Thoracic aorta (tissue), 2 donors: ENCODE measurements at places on chromosomes 3 and 15.

DNA sequence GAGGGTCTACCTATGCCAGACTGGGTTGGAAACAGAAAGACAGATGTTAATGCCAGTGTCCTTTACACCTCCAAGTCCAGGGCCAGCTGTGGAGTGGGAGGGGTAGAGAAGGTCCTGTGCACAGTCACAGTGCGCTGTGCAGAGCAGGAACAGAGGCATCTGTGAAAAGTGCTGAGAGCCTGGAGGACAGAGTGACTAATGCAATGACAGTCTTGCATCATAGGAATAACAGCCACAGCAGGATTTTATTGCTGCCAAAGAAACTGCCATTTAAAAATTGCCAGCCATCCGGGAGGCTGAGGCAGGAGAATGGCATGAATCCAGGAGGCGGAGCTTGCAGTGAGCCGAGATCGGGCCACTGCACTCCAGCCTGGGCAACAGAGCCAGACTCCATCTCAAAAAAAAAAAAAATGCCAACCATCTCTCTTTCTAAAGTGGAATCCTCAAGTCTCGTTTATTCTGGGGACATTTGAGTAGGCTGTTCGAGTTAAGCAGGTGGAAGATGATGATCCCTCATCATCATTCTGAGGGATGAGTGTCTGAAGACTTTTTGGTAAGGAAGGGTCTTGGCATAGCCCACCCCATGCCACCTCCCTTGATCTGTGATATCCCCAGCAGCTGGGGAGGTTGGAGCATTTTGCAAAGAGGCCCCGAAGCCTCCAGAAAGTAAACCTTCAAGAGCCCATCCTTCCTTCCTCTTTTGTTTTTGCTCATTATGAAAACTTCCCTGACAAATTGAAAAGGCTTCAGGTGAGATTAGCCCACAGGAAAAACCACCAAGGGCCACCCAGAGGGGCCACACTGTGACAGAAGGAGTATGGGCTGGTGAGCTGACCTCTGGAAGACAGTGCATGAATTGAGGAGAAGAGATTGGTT is 7.7 kb downstream of the CCR2 start:
- no peak overlapping the region for H3K27ac ChIP-seq
- no peak for DNase-seq
- H3K27me3 ChIP-seq = no peaks in the 10 kb centered on the region
- H3K4me1 ChIP-seq = no peaks in the 10 kb centered on the region
- no peak overlapping the region for H3K4me3 ChIP-seq

DNA sequence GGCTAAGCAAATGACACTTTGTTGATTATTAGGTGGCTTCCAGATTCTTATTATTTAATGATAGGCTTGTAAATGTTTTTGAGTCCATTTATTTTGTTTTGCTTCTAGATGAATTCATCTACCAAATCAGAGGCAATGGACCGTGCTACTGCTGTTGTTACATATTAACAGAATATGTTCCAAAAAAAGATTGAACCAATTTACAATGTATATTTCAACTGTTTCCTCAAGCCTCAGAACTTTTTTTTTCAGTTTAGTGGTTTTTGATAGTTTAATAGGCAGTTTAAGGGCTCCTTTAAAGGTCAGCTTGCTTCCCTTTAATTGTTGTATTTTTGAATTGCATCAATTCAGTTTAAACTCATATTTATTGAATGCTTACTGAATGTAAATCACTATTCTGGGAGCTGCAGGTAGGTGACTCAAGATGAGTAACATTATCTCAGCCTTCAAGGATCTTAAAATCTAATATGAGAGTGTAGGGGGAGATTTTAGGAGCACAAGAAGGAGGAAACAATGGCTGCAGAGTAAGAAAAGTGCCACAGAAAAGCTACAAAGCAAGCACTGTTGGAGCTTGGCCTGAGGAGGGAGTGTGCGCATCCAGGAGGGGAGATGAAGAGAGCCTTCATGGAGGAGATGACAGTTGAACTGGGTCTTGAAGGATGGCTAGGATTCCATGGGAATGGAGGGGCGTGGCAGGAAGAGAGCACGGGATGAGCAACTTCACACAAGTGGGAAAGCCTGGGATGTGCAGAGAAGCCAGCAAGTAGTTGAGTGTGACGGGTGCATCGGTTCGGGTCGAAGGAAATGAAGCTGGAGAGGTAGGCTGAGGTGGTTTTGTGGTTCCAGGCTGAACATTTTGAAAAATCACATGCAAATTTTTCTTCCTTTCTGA is 14.7 kb downstream of the MAP2K1 start:
- no peak for DNase-seq
- peaks cover 5% of the 10 kb centered on the region for H3K36me3 ChIP-seq
- H3K4me1 ChIP-seq = peaks cover 38% of the 10 kb centered on the region
- H3K4me3 ChIP-seq = no peak overlapping the region
- H3K27ac ChIP-seq = no peak overlapping the region
- H3K27me3 ChIP-seq = no peaks in the 10 kb centered on the region

- no peaks in the 10 kb centered on the region for H3K36me3 ChIP-seq
- H3K4me1 ChIP-seq = peaks cover 44% of the 10 kb centered on the region
- no peak overlapping the region for H3K4me3 ChIP-seq
- DNase-seq = no peak
- no peaks in the 10 kb centered on the region for H3K27me3 ChIP-seq
These were observed 67.7 kb downstream of the CCNL1 start for GRCh38 chr3:157092230-157092629.

DNA sequence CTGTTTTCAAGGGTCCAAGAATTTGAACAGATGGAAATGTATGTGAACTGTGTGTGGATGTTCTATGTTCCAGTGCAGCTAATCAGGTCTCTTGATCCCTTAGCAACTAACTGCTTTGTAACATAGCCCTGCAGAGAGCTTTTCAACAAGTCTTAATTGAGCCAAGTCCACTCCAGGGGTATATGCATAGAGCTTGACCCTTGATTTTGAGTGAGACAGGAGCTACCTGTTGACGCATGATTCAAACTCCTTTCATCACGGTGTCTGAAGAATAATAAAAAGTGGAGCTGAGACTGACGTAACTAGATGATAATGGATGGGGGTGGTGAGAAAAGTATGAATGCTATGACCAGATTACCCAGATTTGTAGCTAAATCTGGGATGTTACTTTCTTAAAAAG is 93.3 kb upstream of the CCDC54 start:
- H3K4me3 ChIP-seq = no peak overlapping the region
- no peak overlapping the region for H3K27ac ChIP-seq
- no peak for DNase-seq
- no peaks in the 10 kb centered on the region for H3K4me1 ChIP-seq
- no peaks in the 10 kb centered on the region for H3K27me3 ChIP-seq

DNA sequence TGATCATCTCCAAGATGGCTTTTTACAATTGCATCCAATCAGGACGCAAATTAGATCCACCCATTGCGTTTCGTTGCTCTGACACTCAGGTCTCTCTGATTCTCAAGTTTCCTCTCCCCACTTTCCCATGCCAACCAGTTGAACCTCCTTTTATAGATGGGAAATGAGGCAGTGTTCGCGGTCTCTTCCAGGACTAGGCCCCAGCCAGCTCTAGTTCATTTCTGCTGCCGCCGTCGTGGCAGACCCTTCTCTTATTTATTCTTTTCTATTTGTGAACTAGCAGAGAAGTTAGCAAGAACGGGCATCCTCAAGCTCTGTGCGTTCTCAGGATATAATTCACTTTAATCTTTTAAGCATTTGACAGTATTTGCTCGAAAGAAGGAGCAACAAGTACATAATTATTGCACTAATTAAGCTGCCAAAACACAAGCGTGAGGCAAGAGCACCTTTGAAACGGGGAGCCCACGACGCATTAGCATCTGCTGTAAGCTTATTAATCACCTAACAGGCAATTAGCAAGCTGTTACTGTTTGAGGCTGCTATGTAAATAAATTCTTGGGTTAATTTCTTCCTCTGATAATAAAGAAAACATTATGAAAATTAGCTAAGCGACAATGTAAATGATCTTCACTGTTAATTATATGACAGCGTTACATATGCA is 246.4 kb upstream of the TLE3 start:
- H3K4me1 ChIP-seq = no peaks in the 10 kb centered on the region
- H3K4me3 ChIP-seq = no peak overlapping the region
- H3K36me3 ChIP-seq = no peaks in the 10 kb centered on the region
- no peaks in the 10 kb centered on the region for H3K27me3 ChIP-seq
- no peak for DNase-seq
- H3K27ac ChIP-seq = no peak overlapping the region

DNA sequence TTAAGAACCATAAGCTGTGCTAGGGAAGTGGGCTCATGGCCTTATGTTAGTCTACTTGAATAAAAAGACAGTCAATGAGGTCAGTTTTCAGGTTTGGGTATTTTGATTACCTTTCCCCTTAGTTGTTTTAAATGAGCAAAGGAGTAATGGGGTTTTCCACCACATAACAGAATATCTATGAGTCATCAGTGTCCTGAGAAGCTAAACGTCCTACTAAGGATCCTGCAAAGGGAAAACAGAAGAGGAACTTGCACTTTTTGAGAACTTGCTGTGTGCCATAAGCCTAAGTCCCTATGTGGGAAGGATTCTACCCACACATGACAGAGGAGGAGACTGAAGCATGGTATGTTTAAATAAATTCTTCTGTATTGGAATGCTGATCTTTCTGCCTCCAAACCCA is 292.8 kb upstream of the TMC3 start:
- no peaks in the 10 kb centered on the region for H3K27me3 ChIP-seq
- H3K4me1 ChIP-seq = no peaks in the 10 kb centered on the region
- H3K27ac ChIP-seq = no peak overlapping the region
- no peaks in the 10 kb centered on the region for H3K36me3 ChIP-seq

DNA sequence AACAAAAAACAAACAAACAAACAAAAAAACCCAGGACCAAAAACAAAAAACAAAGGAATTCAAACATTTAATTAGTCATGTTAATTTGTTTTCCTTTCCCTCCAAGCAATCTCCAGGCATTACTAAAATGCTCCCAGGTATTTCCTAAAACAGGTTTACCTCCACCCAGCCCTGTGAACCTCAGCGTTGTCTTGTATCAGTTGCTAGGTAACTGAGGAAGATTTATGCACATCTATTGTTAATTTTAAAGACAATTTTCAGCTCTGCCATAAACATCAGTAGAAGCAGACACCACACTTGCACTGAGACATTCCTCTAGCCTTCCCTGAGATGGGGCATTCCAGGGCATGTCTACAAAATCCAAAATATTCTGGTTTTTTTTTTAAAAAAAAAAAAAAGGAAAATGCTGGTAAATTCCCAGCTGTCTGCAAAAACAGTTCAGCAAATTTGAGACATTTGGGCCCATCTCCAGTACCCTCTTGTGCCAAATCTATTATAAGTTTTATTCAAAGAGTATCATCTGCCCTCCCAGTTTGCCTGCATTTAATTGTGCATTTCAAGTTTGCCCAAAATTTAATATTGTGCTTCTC is 227.6 kb downstream of the ADAMTS9 start:
- no peak overlapping the region for H3K27ac ChIP-seq
- no peaks in the 10 kb centered on the region for H3K36me3 ChIP-seq
- no peaks in the 10 kb centered on the region for H3K27me3 ChIP-seq
- no peak for DNase-seq
- no peak overlapping the region for H3K4me3 ChIP-seq
- peaks cover 8% of the 10 kb centered on the region for H3K4me1 ChIP-seq

- no peaks in the 10 kb centered on the region for H3K36me3 ChIP-seq
- H3K4me1 ChIP-seq = peaks cover 24% of the 10 kb centered on the region
- no peak overlapping the region for H3K27ac ChIP-seq
- H3K27me3 ChIP-seq = no peaks in the 10 kb centered on the region
These were observed 722 bp downstream of the CACNA1D start for GRCh38 chr3:53495146-53495519.

DNA sequence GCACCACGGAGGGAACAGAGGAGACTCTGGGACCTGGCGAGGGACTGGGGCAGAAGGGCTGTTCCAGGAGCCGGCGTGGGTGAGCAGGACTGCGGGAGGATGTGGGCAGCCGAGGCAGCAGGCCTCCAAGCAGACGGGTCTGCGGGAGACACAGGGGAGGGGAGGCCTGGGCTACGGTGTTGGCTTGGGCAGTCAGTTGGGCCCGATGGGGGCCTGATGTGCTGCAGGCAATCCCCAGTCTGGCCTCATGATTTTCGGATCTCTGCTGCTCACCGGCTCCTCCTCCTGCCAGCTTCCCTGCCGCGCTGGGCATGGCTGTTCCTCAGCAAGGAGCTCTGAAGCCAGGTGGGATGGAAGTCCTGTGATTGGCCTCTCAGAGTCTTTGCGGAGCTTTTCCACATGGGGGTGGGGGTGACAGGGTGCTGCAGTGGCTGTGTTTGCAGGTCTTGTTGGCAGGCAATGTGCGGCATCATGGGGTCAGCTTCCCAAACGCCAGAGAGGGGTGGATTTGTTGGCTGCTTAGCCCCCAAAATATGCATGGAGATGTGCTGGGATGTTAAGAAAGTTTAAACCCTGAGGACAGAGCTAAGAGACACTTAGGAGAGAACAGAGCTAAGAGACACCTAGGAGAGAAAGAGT is 19.3 kb downstream of the MINAR1 start:
- no peak for DNase-seq
- no peaks in the 10 kb centered on the region for H3K36me3 ChIP-seq
- no peak overlapping the region for H3K27ac ChIP-seq

DNA sequence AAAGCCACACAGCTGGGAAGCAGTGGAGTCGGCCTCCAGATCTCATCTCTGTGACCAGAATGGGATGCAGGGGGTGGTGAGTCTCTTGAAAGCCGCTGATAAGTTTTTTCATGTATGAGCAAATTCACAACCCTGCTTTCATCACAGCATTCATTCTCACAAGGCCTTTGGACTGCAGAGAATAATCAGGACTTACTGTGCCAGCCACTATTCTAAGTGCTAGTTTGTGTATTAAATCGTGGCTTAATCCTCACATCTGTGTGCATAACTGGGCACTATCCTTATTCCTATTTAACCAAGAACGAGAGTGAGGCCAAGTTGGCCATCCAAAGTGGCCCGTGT is 64.2 kb upstream of the POLG start:
- no peak for DNase-seq
- H3K27me3 ChIP-seq = peaks cover 7% of the 10 kb centered on the region
- H3K27ac ChIP-seq = no peak overlapping the region
- peaks cover 13% of the 10 kb centered on the region for H3K4me1 ChIP-seq
- no peak overlapping the region for H3K4me3 ChIP-seq
- no peaks in the 10 kb centered on the region for H3K36me3 ChIP-seq

DNA sequence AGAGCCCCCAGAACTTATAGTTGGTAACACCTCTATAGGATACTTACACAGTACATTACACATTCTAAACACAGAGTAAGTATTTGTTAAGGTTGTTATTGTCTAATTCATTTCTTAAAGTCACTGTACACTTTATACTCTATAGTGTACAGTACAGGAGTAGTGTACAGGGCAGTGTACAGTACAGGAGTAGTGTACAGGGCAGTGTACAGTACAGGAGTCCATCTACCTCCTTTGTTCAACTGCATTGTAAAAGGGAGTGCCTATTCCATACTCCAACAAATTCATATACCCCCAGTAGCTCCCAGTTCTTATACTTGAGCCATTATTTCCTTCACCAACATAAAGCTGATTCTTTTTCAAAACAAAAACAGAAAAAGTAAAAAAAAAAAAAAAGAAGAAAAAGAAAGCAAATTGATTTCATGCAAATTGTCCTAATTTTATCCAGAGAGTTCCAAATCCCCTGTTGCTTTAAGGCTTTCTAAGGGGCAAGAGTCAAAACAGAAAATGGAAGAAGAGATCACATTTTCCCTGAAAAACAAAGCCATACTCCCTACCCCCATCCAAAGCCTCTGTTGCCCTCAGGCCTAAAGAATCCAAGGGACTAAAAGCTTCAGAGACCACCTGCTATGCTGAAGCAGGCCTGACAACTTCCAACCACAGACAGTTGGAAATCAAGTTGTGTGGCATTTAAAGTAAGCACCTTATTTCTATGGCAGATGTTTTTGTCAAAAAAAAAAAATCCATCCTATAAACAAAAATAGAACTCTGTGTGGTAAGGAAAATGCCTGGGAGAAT is 125.6 kb downstream of the PLCH1 start:
- no peaks in the 10 kb centered on the region for H3K27me3 ChIP-seq
- H3K4me1 ChIP-seq = no peaks in the 10 kb centered on the region
- H3K27ac ChIP-seq = no peak overlapping the region
- H3K36me3 ChIP-seq = no peaks in the 10 kb centered on the region
